ENCODE measurements at places on chromosomes 7 and 10.

GRCh38 chr7:116194115-116194514 is 16.2 kb upstream of the TES start:
- DNase-seq, result no peak

DNA sequence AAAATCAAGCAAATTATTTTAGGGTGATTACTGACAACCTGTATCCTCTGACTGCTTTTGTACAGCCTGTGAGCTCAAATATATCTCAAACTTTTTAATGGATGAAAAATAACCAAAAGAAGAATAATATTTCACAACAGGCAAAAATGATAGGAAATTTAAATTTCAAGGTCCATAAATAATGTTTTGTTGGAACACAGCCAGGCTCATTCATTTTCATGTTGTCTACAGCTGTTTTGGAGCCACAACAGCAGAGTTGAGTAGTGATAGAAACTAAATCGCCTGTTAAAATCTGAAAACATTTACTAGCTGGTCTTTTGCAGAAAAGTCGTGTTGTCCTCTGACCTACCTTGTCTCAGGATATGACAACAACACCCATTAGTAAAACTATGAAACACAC is 75.9 kb downstream of the GLI3 start:
- DNase-seq, result no peak

GRCh38 chr7:20510573-20510900 is 104.9 kb upstream of the ABCB5 start:
- DNase-seq, result no peak

- DNase-seq, result no peak
These were observed 2.8 kb downstream of the MCU start for GRCh38 chr10:72694476-72695369.

- DNase-seq, result no peak
These were observed 2.9 kb downstream of the PPP1R3A start for GRCh38 chr7:113915956-113916355.

DNA sequence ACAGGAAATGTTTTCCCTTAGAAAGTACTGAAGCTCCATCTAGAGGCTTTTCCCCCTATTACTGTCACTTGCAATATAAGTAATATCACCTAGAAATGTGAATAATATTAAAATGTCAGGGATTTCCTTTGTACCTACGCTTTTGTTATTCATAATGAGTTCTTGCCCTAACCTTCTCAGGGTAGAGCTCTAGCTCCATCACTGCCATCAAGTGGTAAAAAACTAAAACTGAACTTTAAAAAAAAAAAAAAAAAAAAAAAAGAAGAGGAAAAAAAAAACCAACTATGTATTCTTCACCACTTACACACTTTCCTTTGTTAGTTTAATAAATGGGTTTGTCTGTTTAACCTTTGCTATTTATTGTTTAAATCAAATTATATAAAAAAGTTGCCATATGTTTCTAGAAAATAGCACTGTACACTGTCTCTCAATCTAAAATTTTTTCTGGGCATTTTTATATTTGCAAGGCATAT is 49.9 kb downstream of the DNAJC1 start:
- no peak for DNase-seq

DNA sequence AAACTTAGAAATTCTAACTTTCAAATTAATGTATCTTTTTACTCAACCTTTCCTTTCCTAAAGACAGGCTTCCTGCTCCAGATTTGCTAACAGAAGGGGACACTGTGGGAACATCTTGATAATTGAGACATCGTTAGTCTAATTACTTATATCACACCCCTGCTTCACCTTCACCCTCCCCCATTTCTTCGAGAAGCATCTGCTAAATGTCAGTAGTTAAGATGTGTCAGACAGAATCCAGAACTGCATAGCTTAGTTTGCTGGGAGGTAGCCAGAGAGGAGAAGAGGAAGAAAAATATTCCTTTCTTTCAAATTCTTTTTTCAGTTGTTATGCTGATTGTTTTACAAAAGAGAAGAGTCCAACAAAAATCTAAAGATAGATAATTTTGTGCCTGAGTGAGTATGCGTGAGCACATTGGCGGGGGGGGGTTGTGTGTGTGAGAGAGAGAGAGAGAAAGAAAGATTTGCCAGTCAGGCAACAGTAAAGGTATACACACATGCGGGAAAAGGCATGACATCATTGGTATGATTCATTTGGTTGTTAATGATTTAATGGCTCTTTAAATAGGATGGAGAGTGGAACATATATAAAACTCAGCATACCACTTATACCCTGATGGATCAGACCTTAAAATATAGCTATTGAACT is 192.4 kb downstream of the PTN start:
- no peak for DNase-seq

GRCh38 chr7:150514748-150515222 is at the start of gene GIMAP7:
TSS of gene GIMAP7 (plus strand) at chr7:150514872. CDS start at chr7:150519975, 5,103 bp downstream.
- no peak for DNase-seq

DNA sequence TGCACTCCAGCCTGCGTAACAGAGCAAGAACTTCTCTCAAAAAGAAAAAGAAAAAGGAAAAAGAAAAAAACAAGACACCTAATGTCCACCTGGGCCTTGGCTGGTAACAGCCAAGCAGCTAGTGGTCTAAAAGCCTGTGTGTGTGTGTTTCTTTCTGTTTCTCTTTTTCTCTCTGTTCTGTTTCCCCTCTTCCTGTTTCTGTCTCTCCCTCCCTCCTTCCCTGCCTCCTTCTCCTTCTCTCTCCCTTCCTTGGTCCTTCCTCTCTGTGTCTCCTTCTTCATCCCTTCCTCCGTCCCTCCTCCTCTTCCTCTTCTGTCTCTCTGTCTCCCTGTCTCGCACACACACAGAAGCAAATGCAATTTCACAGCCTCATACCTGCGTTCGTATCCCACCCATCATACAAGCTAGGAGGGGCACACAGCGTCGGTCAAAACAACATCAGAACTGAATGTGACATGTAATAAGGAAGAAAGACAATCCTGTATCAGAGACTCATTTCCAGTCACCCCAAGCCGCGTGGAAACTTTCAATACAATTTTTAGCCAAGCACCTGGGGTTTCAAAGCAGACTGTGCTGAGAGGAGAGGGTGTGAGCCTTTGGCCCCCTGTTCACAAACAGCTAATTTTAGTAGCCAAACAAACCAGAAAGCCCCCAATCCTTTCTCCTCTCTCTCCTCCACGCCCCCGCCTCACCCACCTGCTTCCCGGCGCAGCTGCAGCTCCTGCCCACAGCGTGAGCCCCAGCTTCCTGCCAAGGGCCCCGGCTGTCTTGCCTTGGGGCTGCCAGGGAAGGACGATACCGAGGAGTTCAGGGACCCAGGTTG is 50.2 kb upstream of the GNA12 start:
- DNase-seq, result no peak

- DNase-seq, result no peak
These were observed 35.1 kb downstream of the GCC1 start for GRCh38 chr7:127550247-127550646.

DNA sequence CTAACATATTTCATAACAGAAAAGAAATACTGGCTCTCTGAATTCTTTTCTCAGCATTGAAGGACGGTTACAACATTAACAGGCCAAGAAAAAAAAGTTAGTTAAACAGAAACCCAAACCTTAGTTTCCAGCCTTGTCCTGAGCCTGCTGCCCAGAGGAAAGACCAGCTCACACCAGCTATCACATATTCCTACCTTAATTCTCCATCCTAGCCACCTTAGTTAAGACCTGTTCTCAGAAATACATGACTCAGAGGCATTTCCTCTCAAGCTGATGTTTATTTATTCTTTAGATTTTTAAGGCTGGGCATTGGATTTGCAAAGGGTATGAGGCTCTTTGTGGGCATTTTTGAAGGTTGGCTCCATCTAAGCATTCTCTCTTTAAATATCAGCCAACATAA is 34.3 kb upstream of the ADAM12 start:
- no peak for DNase-seq

DNA sequence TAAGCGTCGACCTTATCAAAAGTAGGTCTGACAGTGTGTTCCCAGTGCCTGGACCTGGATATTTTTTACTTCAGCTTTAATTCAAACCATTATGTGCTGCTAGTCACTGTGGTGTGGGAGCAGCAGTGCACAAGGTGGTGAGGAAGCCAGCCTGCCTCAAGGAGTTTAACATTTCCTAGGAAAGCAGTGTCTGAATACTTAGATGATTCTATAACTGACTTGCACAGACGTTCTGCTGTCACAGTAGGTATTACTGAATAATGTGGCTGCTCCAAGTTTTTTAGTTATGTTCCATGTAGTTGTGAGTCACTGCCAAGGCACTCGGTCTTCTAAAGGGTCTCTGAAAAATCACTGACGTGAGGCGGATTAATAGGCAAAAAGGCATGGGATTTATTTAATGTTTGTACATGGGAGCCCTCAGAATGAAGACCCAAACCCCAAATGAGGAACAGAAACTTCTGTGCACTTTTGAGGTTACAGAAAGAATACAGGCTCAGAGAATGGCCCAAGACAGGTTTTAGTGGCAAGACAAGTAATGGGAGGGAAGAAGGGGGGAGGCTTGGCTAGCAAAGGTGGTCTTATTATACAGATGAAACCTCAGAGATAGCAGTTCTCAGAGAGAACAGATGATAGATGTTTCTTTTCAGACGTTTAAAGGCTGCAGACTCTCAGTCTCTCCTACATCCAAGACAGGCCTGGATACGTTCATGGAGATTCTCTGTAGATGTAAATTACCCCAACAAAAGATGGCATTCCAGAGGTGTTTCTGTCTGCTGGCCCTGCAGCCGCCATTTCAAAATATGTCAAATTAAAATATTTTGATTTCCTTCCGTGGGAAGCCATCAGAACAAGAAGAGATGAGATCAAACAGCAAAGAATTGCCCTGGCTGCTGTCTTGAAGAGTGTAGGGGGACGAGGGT is 209.3 kb downstream of the SDK1 start:
- DNase-seq, result no peak

DNA sequence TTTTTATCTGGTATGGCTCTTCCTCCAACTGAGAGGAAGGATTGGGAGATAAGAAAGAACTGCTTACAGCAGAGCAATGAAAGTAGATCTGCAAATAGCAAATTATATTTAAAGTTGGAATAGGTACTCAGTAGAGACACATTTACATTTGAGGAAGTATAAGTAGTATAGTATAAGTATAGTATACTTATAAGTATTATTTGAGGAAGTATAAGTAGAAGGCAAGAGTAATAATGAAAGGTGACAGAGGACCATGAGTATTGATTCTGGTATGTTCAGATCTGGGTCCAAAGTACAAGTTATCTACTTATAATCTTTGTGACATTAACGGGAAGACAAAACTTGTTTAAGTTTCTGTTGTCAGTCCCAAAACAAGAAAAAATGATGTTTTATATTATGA is 527.6 kb upstream of the SORCS1 start:
- no peak for DNase-seq

DNA sequence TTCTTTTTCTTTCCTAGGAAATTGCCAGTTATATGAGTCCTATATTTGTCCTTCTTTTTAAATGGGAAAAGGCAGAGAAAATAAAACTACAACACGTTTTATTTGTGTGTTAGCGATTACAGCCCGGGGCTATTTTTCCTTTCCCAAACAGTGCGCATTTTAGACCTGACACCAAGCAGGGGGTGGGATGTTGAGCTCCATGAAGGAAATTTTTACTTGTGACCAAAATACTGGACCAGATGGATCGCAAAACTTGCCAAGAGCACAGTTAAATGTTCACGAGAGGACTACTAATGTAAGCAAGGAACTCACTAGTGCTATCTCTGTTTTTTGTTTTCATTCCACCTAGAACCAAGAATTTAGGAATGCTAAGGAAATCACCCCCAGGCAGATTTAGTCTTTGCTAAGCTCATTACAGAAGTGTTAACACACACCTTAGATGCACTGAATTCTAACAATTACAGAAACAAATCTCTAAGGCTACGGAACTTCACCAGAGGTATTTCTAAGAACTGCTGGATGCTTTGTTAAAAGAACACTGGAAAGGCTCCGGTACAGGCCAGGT is 114.8 kb downstream of the JAZF1 start:
- DNase-seq, result no peak

- DNase-seq, result no peak
These were observed 77.5 kb upstream of the SP8 start for GRCh38 chr7:20864221-20864620.

GRCh38 chr10:92291921-92292845 is 1.2 kb downstream of the MARCHF5 start:
- peak; percentile 29 for DNase-seq

GRCh38 chr10:131979821-131980270 is 1.9 kb downstream of the BNIP3 start:
- DNase-seq, result no peak

DNA sequence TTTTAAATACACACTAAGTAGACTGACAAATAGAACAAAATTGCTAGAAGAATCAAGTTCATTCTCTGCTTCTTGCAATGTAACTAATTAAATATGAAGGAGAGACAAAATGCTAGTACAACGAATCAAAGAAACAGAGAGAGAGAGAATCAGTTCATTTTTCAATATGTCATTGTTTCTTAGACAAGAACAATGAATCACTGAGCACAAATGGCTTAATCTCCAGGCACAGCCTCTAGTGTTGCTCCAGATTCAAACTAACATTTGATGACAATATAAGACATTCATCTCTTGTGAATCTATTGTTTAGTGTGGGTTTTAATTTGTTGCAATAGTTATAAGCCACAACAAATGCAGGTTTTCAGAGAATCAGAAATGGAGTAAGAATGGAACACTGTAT is 357.4 kb upstream of the TMEM229A start:
- DNase-seq, result no peak

Measured in left lung (tissue), 14 donors.